ENCODE measurements at places on chromosomes 4 and X. TPM values are rescaled to one million over a fixed set of nuclear protein-coding genes. Genes with fewer than 3 reads are reported as not detected.

Gene CTSO
- 2.6 TPM for polyA plus RNA-seq

Gene PRIMPOL
- polyA plus RNA-seq = 5.9 TPM

Gene JCHAIN
- 5.4 TPM for polyA plus RNA-seq

Gene ARMCX1
- polyA plus RNA-seq = 4.0 TPM

Gene GPR143
- 2.2 TPM for polyA plus RNA-seq

Gene RBMXL3
- not detected for polyA plus RNA-seq

Gene CT45A1
- polyA plus RNA-seq = not detected

Gene STOX2
- polyA plus RNA-seq = 3.3 TPM

Gene TIGD2
- polyA plus RNA-seq = 1.8 TPM

Gene ADH1A
- polyA plus RNA-seq = not detected

Gene CLDN24
- polyA plus RNA-seq = not detected

Gene CHIC2
- polyA plus RNA-seq = 22.1 TPM

Gene UNC5C
- 0.04 TPM for polyA plus RNA-seq

Gene APOO
- polyA plus RNA-seq = 12.7 TPM

Gene HSD17B13
- 0.14 TPM for polyA plus RNA-seq

Gene CT45A6
- not detected for polyA plus RNA-seq

Gene CAPN6
- 0.72 TPM for polyA plus RNA-seq

Gene LRP2BP
- 0.31 TPM for polyA plus RNA-seq

Gene SLC2A9
- 5.8 TPM for polyA plus RNA-seq

Gene STATH
- polyA plus RNA-seq = 0.07 TPM

Gene MAGEA10
- polyA plus RNA-seq = not detected

Gene UGT8
- 0.61 TPM for polyA plus RNA-seq

Gene NPY1R
- 0.33 TPM for polyA plus RNA-seq

Gene ZCCHC4
- 5.9 TPM for polyA plus RNA-seq

Gene CCDC110
- 0.46 TPM for polyA plus RNA-seq

Gene PDCL2
- 0.39 TPM for polyA plus RNA-seq

Gene ZNF711
- 2.4 TPM for polyA plus RNA-seq

Gene C4orf51
- polyA plus RNA-seq = not detected

Gene LDB2
- polyA plus RNA-seq = 3.5 TPM

Gene IRF2
- polyA plus RNA-seq = 14.3 TPM

Gene SEC24B
- polyA plus RNA-seq = 10.0 TPM

Gene SYP
- polyA plus RNA-seq = 0.75 TPM

Gene CSN1S1
- not detected for polyA plus RNA-seq

Gene CLCN4
- 0.06 TPM for polyA plus RNA-seq

Gene CFAP99
- 0.07 TPM for polyA plus RNA-seq

Gene FAT1
- 21.0 TPM for polyA plus RNA-seq

Gene BMPR1B
- polyA plus RNA-seq = 0.22 TPM

Gene SYTL5
- polyA plus RNA-seq = 3.0 TPM

Gene KCTD8
- polyA plus RNA-seq = 0.09 TPM

Gene TRIM75
- polyA plus RNA-seq = not detected

Gene MMRN1
- polyA plus RNA-seq = 6.5 TPM

Gene RASL11B
- 0.39 TPM for polyA plus RNA-seq

Gene VCX2
- polyA plus RNA-seq = not detected

Gene TEX11
- not detected for polyA plus RNA-seq

Gene TLR6
- polyA plus RNA-seq = 0.21 TPM

Gene UGT2B15
- not detected for polyA plus RNA-seq

Gene NMU
- 138 TPM for polyA plus RNA-seq

Gene ACE2
- polyA plus RNA-seq = 1.7 TPM

Gene SRPK3
- polyA plus RNA-seq = 0.35 TPM

Gene COL4A6
- polyA plus RNA-seq = 5.9 TPM

Gene ODAPH
- polyA plus RNA-seq = not detected

Gene RBMX2
- polyA plus RNA-seq = 13.5 TPM

Gene S100P
- 290 TPM for polyA plus RNA-seq

Gene PAGE4
- polyA plus RNA-seq = not detected

Measured in esophagus (tissue), 2 donors.